ENCODE measurements at places on chromosomes 1 and 21. TPM values are rescaled to one million over a fixed set of nuclear protein-coding genes. Genes with fewer than 3 reads are reported as not detected.

The GNG5 gene
- total RNA-seq = 58.3 TPM

The TNNI3K gene
- 2.0 TPM for total RNA-seq

The RNF186 gene
- not detected for total RNA-seq

The TFF2 gene
- not detected for total RNA-seq

- H3K4me1 ChIP-seq = peaks cover 13% of the 10 kb centered on the region
- H3K27me3 ChIP-seq = no peaks in the 10 kb centered on the region
- H3K36me3 ChIP-seq = no peaks in the 10 kb centered on the region
- DNase-seq = no peak
- H3K4me3 ChIP-seq = no peak overlapping the region
Measured at GRCh38 chr1:29134695-29135028, 11.0 kb upstream of the TMEM200B start.

The GATAD2B gene
- 20.5 TPM for total RNA-seq

The MAN1C1 gene
- total RNA-seq = 60.4 TPM

DNA sequence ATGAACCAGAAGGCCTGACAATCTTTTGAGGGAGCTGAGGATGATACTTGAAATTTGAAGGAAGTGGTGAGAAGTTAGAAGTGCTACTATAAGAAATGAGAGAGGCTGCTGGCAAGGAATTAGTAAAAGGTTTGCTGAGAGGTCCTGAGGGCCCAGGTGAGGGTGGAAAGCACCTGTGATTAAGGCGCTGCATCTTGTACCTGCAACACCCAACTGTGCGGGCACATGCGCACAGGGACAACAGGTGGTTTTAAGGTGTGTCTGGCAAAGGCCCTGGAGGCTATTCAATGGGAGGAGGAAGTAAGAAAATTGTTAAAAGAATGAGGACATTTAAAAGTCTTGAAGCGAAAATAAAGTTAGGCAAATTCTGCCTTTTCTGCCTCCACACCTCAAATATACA, 349.3 kb downstream of the RGS7 start:
- H3K36me3 ChIP-seq = no peaks in the 10 kb centered on the region
- H3K27me3 ChIP-seq = no peaks in the 10 kb centered on the region
- H3K4me3 ChIP-seq = no peak overlapping the region
- no peaks in the 10 kb centered on the region for H3K4me1 ChIP-seq

The PPIAL4G gene
- 0.11 TPM for total RNA-seq

DNA sequence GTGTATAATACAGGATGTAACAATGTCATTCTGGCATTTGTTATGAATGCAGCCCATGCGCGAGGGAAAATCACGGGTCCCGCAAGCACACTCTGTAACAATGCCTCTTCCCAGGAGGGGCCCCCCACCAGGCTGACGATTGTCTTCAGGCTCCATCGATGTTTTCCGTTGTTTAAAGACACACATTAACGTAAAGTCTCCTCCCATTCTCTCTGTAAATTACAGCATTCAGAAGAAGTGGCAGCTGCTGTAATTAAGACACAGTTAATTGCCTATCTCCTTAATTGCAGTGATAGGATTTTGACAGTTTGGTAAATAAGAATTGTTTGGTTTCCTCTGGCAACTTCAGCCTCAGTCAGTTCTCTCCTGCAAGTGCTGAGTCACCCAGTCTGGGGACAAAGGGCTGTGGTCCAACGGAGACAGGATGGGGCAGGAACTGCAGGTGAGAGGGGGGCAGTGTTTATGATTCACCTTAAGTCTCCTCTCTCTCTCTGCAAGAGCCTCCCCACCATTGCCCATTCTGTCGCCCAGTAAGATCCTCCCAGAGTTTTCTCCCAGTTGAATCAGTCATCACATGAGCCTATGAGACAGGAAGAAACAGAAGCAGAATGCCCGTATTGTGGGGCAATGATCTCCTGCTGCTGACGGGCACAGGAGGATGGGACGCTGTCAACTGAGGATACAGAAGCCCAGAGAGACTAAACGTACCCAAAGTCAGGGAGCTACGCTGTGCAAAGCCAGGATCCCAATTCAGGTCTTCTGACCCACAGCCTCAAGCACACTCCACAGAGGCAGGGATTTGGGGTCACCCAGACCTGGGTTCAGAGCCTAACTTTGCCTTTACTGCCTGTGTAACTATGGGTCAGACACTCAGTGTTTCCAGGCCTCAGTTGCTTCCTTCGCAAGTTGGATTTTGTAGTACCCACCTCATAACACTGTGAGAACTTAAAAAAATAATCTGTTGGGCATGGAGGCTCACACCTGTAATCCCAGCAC, 110.0 kb downstream of the ADSS2 start:
- peaks cover 6% of the 10 kb centered on the region for H3K4me1 ChIP-seq
- H3K4me3 ChIP-seq = no peak overlapping the region
- H3K36me3 ChIP-seq = no peaks in the 10 kb centered on the region
- no peaks in the 10 kb centered on the region for H3K27me3 ChIP-seq
- peak; percentile 48 for DNase-seq

GRCh38 chr1:28328228-28328648, 602 bp upstream of the MED18 start:
- peak overlapping the region; percentile 86 for H3K27ac ChIP-seq
- peaks cover 14% of the 10 kb centered on the region for H3K4me1 ChIP-seq
- DNase-seq = no peak

The LRRC53 gene
- not detected for total RNA-seq

DNA sequence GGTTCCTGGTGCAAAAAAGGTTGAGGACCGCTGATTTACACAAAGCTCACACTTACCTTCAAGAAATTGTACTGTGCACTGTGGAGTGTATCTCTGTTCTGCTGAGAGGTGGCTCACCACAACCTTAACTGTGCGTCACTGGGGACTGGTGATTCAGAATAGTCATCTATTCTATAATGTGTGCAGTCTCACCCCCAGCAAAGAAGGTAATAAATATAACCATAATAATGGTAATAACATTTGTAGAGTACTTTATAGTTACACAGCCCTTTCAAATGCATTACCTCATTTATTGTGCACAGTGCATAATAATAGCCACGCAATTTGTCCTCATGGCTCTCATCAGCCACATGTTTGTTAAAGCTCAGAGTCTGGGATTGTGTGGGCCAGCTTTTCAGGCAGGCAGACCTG, 59.4 kb upstream of the DUSP10 start:
- no peaks in the 10 kb centered on the region for H3K4me1 ChIP-seq
- no peaks in the 10 kb centered on the region for H3K36me3 ChIP-seq

GRCh38 chr1:17890056-17890814, 135.1 kb downstream of the ACTL8 start:
- no peak overlapping the region for H3K4me3 ChIP-seq
- H3K36me3 ChIP-seq = no peaks in the 10 kb centered on the region
- no peaks in the 10 kb centered on the region for H3K27me3 ChIP-seq
- peaks cover 4% of the 10 kb centered on the region for H3K4me1 ChIP-seq
- DNase-seq = no peak
- H3K27ac ChIP-seq = no peak overlapping the region

DNA sequence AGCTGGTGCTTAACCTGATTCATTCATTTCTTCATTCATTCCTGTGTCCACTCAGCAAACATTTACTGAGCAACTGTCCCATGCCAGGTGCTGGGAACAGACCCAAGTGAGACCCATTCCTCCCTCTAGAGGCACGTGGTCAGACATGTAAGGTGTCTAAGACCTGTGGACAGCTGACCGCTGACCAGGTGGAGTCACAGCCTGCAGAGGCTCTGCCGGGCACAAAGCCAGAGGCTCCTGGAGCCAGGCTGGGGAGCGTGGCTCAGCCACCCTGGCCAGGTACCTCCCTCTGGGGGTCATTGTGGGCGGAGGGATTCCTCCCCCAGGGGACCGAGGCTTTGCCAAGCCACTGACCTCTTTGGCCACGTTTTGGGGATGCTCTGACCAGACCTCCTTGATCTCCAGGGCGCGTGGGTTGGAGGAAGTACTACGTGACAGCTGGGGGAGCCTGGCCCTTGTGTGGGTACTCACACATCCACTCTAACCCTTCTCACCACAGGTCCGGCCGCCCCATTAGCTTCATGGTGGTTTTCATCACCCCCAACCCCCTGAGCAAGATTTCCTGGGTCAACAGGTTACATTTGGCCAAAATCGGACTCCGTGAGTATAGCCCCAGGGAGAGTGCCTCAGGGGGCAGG, 100.3 kb downstream of the ARHGEF10L start:
- no peaks in the 10 kb centered on the region for H3K4me1 ChIP-seq
- H3K27me3 ChIP-seq = no peaks in the 10 kb centered on the region
- H3K4me3 ChIP-seq = no peak overlapping the region
- no peak for DNase-seq
- no peak overlapping the region for H3K27ac ChIP-seq

DNA sequence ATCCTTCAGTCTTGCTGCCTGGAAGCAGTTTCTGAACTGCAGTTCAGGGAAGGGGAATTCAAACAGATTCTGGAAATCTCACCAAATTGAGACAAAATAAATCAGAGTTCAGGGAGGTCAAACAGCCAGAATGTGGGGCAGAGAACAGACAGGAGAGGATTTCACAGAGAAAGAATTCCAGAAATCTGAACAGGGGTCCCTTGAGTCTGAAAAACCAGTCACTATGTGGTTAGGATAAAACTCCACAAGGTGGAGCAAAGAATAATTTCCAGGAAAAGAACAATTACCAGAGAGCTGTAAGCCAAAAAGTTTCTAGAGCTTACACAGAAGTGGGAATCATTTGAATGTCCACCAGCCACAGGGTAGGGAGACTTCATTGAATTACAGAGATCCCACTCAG, 84.7 kb downstream of the URB2 start:
- H3K4me3 ChIP-seq = no peak overlapping the region
- no peaks in the 10 kb centered on the region for H3K36me3 ChIP-seq
- no peak for DNase-seq
- no peaks in the 10 kb centered on the region for H3K27me3 ChIP-seq
- no peaks in the 10 kb centered on the region for H3K4me1 ChIP-seq

The GJA8 gene
- not detected for total RNA-seq

GRCh38 chr1:25197235-25197975, 34.9 kb downstream of the SYF2 start:
- H3K4me3 ChIP-seq = no peak overlapping the region
- no peak overlapping the region for H3K27ac ChIP-seq
- H3K36me3 ChIP-seq = no peaks in the 10 kb centered on the region
- H3K27me3 ChIP-seq = no peaks in the 10 kb centered on the region

The AGT gene
- total RNA-seq = 14.4 TPM

GRCh38 chr1:155188268-155188667, 14.6 kb downstream of the TRIM46 start:
- DNase-seq = no peak
- H3K4me1 ChIP-seq = no peaks in the 10 kb centered on the region
- H3K27ac ChIP-seq = no peak overlapping the region
- no peaks in the 10 kb centered on the region for H3K36me3 ChIP-seq
- no peaks in the 10 kb centered on the region for H3K27me3 ChIP-seq
- no peak overlapping the region for H3K4me3 ChIP-seq

GRCh38 chr1:6002714-6003501, 10.7 kb upstream of the NPHP4 start:
- H3K27me3 ChIP-seq = no peaks in the 10 kb centered on the region
- DNase-seq = no peak

- no peak overlapping the region for H3K4me3 ChIP-seq
- H3K27me3 ChIP-seq = no peaks in the 10 kb centered on the region
- no peaks in the 10 kb centered on the region for H3K4me1 ChIP-seq
- no peak for DNase-seq
- no peaks in the 10 kb centered on the region for H3K36me3 ChIP-seq
- no peak overlapping the region for H3K27ac ChIP-seq
Measured at GRCh38 chr1:244826712-244827111, 8.7 kb upstream of the COX20 start.

GRCh38 chr1:90591970-90592356, 125.1 kb downstream of the BARHL2 start:
- H3K4me3 ChIP-seq = no peak overlapping the region
- no peaks in the 10 kb centered on the region for H3K36me3 ChIP-seq
- no peak overlapping the region for H3K27ac ChIP-seq
- no peaks in the 10 kb centered on the region for H3K4me1 ChIP-seq
- no peak for DNase-seq

The CSMD2 gene
- total RNA-seq = 0.45 TPM

The PLPP3 gene
- total RNA-seq = 764 TPM

DNA sequence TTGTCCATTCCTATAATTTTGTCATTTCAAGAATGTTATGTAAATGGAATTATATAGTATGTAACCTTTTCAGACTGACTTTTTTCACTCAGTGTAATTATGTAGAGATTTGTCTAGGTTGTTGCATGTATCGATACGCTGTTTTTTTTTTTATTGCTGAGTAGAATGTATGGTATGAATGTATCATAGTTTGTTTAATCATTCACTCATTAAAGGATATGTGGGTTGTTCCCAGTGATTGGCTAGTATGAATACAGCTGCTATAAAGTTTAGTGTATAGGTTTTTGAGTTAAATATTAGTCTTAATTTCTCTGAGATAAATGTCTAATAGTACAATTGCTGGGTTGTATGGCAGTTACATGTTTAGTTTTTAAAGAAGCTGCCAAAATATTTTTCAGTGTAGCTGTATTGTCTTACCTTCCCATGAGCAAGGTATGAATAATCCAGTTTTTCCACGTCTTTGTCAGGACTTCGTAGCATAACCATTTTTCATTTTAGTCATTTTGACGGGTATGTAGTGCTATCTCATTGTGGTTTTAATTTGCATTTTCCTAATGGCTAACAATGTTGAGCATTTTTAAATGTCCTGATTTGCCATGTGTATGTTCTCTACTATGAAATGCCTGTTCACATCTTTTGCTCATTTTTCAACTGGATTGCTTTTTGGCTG, 22.4 kb downstream of the CASQ2 start:
- no peaks in the 10 kb centered on the region for H3K27me3 ChIP-seq
- no peak overlapping the region for H3K27ac ChIP-seq
- H3K4me1 ChIP-seq = peaks cover 12% of the 10 kb centered on the region
- H3K36me3 ChIP-seq = no peaks in the 10 kb centered on the region
- DNase-seq = no peak

DNA sequence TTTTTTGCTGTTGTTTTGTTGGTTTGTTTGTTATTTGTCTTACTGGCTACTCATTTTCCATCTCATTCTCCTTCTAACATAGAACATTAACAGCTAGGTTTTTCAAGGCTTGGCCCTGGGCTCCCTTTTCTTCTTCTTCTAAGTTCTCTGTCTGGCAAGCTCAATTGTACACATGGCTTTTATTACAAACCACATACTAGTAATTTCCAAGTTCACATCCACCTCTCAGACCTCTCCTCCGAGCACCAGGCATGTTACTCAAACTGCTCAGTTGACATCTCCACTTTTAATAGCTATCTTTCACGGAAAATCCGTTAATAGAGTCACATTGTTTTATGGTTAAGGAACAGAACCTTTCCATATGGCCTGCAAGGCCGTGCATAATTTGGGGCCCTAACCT, 736.9 kb upstream of the ADAMTS5 start:
- H3K27ac ChIP-seq = no peak overlapping the region
- no peaks in the 10 kb centered on the region for H3K36me3 ChIP-seq
- no peak for DNase-seq
- H3K27me3 ChIP-seq = no peaks in the 10 kb centered on the region
- H3K4me1 ChIP-seq = no peaks in the 10 kb centered on the region

The FAM72A gene
- total RNA-seq = not detected

DNA sequence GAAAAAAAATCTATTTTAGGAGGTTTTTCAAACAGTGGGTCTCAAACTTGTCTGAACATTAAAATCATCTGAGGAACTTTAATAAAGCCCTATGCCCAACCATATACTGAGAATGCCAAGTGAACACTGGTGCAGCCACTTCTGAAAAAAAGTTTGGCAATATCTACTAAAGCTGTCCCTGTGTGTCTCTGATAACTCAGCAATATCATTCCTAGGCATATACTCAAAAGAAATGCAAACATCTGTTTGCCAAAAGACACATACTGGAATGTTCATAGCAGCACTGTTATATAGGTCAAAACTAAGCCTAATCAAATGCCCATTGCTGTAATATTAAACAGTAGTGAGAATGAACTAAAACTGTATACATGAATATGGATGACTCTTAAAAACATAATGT, 74.2 kb upstream of the RGS4 start:
- DNase-seq = no peak
- no peak overlapping the region for H3K27ac ChIP-seq
- H3K36me3 ChIP-seq = no peaks in the 10 kb centered on the region
- no peaks in the 10 kb centered on the region for H3K4me1 ChIP-seq
- H3K4me3 ChIP-seq = no peak overlapping the region
